CD8-positive, alpha-beta memory T cell (primary cell): ENCODE measurements at places on chromosomes 6 and 20. TPM values are rescaled to one million over a fixed set of nuclear protein-coding genes. Genes with fewer than 3 reads are reported as not detected.

DNA sequence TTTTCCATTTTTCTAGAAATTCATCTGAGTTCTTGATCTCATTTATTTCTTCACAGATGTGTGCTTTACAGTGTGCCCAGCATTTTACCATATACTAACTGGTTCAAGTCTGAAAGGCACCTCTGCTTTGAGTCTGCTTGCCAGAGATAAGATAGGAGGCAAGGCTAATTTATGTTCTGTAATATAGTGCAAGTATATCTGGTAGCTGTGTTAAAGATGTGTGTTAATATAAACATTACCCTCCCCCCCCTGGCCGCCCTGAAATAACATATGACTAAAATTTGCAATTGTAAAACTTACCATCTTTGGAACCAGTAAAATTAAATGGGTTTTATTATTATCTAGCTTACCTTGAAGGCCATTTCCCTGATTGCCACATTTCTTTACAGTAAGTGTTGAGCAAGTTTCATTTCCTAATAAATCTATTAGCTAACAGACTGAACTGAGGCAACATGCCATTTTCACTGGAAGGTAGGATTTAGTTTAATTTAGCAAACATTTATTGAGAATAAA is 2.7 kb downstream of the FBXO9 start:
- no peak for DNase-seq
- H3K27ac ChIP-seq, result peak overlapping the region; percentile 27
- H3K4me3 ChIP-seq, result no peak overlapping the region

- H3K4me1 ChIP-seq, result peaks cover 3% of the 10 kb centered on the region
- no peak for DNase-seq
- no peak overlapping the region for H3K27ac ChIP-seq
- H3K4me3 ChIP-seq, result no peak overlapping the region
Measured at GRCh38 chr20:37310951-37311350, 21.5 kb downstream of the MANBAL start.

- H3K4me1 ChIP-seq, result no peaks in the 10 kb centered on the region
- no peak overlapping the region for H3K4me3 ChIP-seq
- DNase-seq, result no peak
Measured at GRCh38 chr6:3517350-3517749, 60.5 kb upstream of the SLC22A23 start.

- H3K27ac ChIP-seq, result no peak overlapping the region
- DNase-seq, result no peak
- H3K27me3 ChIP-seq, result no peaks in the 10 kb centered on the region
- H3K4me3 ChIP-seq, result no peak overlapping the region
- no peaks in the 10 kb centered on the region for H3K4me1 ChIP-seq
Measured at GRCh38 chr20:43853174-43853803, 61.4 kb upstream of the TOX2 start.

The MOG gene
- not detected for total RNA-seq

DNA sequence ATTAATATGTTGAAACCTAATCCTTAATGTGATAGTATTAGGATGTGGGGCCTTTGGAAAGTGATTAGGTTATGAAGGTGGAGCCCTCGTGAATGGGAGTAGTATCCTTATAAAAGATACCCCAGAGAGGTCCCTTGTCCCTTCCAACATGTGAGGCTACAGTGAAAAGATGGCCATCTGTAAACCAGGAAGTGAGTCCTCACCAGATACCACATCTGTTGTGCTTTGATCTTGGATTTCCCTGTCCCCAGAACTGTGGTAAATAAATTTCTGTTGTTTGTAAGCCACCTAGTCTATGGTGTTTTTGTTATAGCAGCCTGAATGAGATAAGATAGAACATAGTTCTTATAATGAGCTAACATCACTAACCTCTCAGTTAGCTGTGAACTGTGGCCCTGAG is 16.6 kb upstream of the CALHM6 start:
- H3K36me3 ChIP-seq, result no peaks in the 10 kb centered on the region
- peaks cover 5% of the 10 kb centered on the region for H3K4me1 ChIP-seq
- H3K27me3 ChIP-seq, result no peaks in the 10 kb centered on the region
- H3K27ac ChIP-seq, result no peak overlapping the region

DNA sequence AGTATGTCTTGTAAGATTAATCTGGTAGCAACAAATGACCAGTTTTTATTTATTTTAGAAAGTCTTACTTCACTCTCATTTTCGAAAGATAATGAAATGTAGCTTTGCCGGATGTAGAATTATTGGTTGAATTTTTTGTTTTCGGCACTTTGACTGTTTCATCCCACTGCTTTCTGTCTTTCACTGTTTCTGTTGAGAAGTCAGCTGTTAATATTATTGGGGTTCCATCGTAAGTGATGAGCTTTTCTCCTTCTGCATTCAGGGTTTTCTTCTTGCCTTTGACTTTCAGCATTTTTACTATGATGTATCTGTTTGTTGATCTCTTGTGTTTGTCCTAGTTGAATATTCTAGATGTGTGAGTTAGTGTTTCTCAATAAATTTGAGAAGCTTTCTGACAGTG is 383.4 kb downstream of the PAX1 start:
- H3K27ac ChIP-seq, result no peak overlapping the region
- H3K27me3 ChIP-seq, result no peaks in the 10 kb centered on the region
- DNase-seq, result no peak
- no peak overlapping the region for H3K4me3 ChIP-seq

- no peaks in the 10 kb centered on the region for H3K27me3 ChIP-seq
- H3K4me1 ChIP-seq, result no peaks in the 10 kb centered on the region
- DNase-seq, result peak; percentile 50
- H3K27ac ChIP-seq, result no peak overlapping the region
- H3K36me3 ChIP-seq, result peaks cover 6% of the 10 kb centered on the region
- no peak overlapping the region for H3K4me3 ChIP-seq
Measured at GRCh38 chr6:35569011-35569461, 56.3 kb upstream of the TULP1 start.

DNA sequence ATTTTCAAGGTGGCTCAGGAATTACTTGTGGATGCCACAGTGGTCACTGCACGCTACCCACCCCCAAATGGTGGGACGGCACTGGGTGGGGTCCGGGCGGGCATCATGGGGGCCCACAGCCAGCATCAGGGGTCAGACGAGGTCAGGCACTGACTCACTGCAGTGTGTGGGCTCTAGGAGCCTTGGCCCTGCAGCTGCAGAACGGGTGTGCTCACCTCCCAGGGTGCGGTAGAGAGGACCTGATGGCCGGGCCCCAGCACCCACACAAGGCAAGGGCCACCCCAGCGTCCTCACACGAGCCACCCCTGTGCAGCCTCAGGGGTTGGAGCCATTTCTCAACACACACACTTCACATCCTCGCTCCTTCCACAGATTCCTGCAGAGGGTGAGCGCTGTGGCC is 34.3 kb downstream of the KCNQ2 start:
- H3K4me1 ChIP-seq, result peaks cover 24% of the 10 kb centered on the region
- DNase-seq, result no peak
- no peak overlapping the region for H3K27ac ChIP-seq
- no peaks in the 10 kb centered on the region for H3K36me3 ChIP-seq
- no peak overlapping the region for H3K4me3 ChIP-seq

The TAP1 gene
- total RNA-seq, result 407 TPM

The THBS2 gene
- not detected for total RNA-seq

DNA sequence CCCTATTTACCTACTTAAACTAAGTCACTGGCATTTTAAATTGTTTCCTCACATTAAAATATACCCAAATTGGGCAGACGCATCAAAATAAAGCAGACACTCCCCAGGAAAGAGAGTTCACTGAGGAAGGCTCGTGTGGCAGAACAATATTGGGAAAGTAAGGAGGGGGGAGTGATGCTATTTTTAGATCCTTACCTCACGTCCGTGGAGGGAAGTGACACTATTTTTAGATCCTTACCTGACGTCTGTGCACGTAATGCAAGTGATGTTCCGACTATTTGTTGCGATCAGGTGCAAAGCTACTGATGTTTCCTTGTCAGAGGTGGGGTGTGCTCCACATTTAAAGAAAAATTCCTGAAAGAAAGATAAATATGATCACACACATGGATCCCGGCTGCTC is 699.2 kb upstream of the AGPAT4 start:
- no peaks in the 10 kb centered on the region for H3K36me3 ChIP-seq
- H3K4me3 ChIP-seq, result no peak overlapping the region
- H3K27me3 ChIP-seq, result no peaks in the 10 kb centered on the region
- H3K4me1 ChIP-seq, result no peaks in the 10 kb centered on the region

DNA sequence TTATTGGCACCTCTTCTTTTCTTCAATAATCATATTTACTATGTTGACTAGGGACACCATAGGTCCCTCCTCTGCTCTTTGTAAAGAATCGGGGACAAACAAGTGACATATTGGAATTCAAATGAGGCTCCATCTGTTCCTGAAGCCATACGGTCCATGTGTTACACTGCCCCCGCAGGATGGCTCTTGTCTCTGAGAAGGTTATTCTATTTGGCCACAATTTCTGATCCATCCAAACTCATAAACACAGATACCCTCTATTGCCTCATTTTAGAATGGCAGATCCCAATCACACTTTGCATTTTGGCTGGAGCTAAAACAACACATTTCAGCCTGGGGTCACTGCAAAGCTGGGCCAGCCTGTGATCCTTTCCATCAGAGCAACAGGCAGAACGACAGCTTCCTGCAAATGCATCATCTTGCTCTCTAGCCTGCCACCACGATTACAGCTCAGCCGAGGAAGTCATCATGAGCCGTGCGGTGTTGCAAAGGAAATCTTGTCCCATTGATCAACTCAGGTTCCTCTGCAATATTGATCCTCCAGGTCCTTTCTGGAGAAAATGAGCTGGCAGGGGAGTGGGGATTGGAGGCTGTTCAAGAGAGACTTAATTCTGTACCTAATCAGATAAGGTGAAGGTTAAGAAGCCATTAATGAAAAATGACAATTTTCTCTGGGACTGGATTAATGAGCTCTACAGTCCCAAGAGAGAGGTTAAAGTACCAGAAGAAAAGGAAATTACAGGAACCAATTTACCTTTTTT is 73.1 kb downstream of the AGPAT4 start:
- no peaks in the 10 kb centered on the region for H3K4me1 ChIP-seq
- H3K4me3 ChIP-seq, result no peak overlapping the region
- no peaks in the 10 kb centered on the region for H3K27me3 ChIP-seq
- H3K27ac ChIP-seq, result no peak overlapping the region
- no peaks in the 10 kb centered on the region for H3K36me3 ChIP-seq

- H3K36me3 ChIP-seq, result no peaks in the 10 kb centered on the region
- H3K27ac ChIP-seq, result no peak overlapping the region
- H3K4me1 ChIP-seq, result peaks cover 6% of the 10 kb centered on the region
- H3K27me3 ChIP-seq, result no peaks in the 10 kb centered on the region
Measured at GRCh38 chr20:52972965-52973819, 1.0 kb downstream of the TSHZ2 start.

The OLIG3 gene
- total RNA-seq, result 0.26 TPM

The POFUT1 gene
- 87.1 TPM for total RNA-seq

- peaks cover 5% of the 10 kb centered on the region for H3K27me3 ChIP-seq
- no peaks in the 10 kb centered on the region for H3K36me3 ChIP-seq
- H3K4me1 ChIP-seq, result peaks cover 10% of the 10 kb centered on the region
- H3K27ac ChIP-seq, result no peak overlapping the region
- H3K4me3 ChIP-seq, result peak overlapping the region; percentile 19
Measured at GRCh38 chr6:45663251-45664221, 285.8 kb upstream of the SUPT3H start.
